Bone marrow (tissue), 2 donors: ENCODE measurements at places on chromosomes 7 and 10.

DNA sequence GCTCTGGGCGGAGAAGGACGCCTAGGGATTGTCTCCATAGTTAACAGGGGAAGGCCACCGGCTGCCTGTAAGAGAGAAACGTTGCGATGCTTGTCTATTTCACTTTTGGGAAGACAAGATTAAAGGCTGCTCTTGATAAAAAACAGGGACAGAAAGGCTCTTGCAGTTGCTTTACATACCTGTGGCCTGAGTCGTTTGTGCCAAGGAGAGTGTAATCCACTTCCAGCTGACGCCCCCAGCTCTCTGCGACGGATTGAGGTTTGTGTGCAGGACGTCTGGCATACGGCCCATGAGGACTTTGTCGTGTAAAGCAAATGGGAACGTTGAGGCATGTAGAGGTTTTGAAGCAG lies 1.1 kb downstream of the MAP3K8 start:
- no peak for DNase-seq

DNA sequence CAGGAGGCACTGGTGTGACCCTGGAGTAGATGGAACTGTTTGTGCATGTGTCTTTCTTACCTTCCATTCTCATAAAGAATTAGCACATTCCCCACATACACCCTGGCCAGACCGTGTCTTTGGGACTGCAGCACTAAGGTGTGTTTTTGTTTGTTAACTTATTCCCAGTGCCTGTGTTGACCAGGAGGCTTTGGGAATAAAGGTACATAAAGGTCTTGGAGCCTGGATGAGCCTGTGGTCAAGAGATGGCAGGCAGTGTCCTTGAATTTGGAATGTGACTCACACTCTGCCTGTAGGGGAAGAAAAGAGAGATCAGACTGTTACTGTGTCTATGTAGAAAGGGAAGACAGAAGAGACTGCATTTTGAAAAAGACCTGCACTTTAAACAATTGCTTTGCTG lies 137.6 kb downstream of the LYZL1 start:
- no peak for DNase-seq

DNA sequence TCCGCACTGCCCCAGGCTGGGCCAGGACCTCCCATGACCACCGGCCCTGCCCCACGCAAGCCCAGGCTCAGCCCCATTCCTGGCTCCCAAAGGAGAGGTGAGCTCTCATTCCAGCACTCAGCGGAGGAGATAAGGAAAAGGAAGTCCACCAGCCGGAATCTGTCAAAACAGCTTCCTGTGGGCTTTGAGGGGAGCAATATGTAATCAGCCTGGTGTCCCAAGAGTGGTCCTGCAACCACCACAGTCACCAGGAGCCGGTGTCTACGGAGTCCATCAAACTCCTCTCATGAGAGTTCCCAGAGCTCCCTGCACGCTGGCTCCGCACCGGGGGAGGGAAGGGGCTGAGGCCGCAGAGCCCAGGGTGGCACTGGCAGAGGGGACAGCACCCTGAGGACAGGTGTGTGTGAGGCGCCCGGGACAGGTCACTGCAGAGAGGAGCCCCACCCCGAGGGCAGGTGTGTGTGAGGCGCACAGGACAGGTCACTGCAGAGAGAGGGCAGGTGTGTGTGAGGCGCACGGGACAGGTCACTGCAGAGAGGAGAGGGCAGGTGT lies 57.9 kb downstream of the STK32C start:
- no peak for DNase-seq

DNA sequence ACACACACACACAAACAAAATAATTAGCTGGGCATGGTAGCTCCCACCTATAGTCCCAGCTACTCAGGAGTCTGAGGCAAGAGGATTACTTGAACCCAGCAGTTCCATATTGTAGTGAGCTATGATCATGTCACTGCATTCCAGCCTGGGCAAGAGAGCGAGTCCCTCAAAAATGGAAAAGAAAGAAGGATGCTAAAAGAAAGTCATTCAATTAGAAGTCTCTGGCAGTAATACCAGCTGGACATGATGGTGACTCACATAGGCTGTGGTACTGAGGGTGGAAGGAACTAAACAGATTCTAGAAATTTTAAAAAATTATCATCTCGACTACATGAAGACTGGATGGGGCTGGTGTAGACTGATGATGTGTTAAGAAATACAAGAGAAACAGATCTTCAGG lies 385.3 kb downstream of the ETV1 start:
- DNase-seq, result no peak

DNA sequence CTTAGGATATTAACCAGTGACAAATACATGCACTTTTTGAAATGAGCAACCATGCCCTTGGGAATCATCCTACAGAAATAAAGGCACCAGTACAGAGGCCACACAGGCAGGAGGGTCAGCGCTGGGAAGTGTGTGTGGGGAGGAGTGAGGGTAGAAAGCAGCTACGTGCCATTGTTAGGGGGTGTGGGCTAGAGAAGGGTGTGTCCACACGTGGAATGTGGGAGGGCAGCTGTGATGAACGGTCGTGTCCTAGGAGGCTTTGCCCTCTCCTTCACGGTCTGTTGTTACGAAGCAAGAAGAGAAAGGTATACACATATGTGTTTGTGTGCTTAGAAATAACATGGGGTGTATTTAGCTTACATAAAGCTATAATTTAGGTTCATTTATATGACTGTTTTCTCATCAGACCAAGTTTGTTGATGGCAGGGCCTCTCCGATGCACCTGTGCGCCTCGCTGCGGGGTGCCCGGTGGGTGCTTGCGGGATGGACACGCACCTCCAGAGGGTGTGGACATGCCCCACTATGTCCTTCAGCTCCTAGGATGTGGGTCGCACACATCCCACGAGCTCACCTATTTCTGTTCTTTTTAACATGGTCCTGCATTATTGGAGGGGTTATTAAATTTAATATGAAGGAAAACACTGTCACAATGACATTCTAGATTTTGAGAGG lies 16.9 kb upstream of the GET4 start:
- no peak for DNase-seq

DNA sequence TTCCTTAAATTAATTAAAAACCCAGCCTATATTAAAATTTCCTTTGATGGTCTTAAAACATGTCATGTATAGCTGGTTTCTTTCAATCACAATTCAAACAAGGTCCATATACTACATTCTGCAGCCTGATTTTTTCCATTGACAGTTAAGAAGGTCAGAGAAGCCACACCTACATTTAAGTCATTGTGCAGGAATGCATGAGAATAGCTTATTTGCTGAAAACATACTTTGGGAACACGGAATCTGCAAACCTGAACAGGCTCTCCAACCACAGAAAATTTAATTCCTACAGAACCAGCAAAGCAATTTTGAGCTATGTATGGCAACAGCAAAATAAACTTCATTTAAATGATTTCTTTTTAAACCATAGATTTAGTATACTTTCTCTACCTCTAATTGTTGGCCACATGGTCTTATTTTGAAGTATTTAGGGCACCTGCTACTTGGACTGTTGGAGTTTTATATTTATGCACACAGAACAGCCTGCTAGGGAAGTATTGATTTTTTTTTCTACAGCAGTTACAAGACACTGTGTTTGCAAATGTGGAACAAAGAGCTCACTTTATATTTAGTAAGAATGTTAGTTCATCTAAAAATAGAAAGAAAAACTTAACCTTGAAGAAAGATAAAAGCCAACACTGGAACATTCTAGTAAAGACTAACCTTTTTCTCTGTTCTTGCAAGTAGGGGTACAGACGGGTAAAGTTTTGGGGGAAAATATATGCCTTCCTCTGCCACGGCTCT lies 240.9 kb upstream of the IMMP2L start:
- DNase-seq, result no peak

- no peak for DNase-seq
Observed at GRCh38 chr7:15309872-15310271, 251.9 kb downstream of the AGMO start.

- no peak for DNase-seq
Observed at GRCh38 chr10:96648297-96648696, 61.5 kb upstream of the TM9SF3 start.

- no peak for DNase-seq
Observed at GRCh38 chr10:103590744-103591291, 97.3 kb downstream of the NEURL1 start.

DNA sequence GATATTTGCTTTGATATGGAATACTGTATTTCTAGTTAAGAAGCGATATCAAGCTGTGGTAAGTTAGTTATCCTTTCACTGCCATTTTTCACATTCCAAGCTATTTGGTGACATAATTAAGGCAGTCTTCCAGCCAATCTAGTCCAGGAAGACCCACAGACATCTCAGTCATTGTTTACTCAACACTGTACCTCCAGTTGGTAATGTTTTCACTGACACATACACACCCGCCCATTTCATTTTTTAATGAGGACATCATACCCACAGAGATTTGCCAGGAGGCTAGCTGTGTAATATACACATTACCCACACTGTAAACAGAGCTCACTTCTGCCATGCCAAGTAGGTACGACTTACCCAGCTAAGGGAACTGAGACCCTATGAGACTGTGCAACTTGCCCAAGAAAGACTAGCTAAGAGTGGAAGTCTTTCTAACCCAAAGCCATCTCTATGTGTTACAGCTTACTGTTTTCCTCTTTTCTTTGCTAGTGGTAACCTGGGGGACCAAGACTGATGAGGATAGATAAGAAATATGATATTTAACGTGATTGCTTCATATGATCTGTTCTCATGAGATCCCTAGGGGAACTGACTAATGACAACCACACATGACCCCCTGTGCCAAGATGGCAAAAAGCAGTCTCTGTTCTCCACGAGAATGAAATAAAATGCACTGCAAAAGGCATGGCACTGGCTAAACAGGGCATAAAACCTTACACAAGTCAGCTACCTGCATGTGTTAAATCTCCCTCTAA lies 179.0 kb downstream of the DGKI start:
- DNase-seq, result no peak

DNA sequence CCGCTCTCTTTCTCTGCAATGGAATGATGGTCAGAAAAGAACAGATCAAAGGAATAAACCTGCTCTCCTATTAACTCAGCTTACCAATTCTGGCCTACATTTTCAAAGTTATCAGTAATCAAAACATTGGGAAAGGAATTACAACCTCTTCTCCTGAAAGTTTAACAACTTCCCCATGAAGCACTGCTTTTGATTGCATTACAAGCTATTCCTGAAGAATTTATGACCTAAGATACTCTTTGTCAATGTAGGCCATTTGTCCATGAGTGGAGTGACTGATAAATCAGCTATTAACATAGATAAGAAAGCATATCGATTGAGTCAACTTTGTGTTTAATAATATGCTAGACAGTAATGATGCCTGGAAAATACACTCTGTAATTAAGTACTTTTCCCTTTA lies 271.7 kb upstream of the C7orf33 start:
- DNase-seq, result no peak

DNA sequence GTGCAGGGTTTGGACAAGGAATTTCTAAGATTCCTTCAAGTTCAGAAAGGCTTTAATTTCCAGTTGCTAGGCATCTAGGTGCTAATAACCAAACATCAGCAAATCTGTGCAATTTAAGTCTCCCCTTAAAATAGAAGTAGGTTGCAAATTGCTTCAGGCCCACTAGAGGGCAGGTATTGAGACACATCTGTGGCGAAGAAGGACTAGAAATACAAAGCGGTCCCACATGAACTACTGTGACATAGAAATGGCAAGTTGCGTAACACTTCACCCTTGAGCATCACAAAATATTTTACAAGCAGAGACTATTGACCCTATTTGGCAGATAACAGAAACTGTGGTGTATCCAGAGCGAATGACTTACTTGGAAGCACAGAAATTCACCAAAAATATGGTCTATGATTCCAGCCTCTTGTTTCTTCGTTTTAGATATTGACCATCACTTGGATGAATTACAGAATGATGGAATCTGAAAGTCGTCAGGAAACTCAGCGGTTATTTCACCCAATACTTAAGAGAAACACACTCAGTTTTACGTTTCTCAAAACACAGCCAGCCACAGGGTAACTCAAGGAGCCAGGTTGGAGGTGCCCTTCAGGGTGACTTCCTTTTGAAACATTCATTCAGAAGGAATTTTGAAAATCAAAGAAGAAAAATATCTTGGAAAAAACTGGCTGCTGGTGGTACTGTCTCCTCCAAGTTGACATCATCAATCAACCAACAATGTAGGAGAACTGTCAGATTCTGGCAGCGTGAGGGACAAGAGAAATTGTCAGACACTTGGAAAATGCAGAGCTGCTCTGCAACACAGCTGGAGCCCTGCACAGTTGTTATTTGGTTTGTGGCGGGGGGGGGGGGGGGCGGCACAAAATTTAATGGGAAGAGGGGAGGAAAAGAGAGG lies 256.3 kb upstream of the MINDY3 start:
- DNase-seq, result no peak

DNA sequence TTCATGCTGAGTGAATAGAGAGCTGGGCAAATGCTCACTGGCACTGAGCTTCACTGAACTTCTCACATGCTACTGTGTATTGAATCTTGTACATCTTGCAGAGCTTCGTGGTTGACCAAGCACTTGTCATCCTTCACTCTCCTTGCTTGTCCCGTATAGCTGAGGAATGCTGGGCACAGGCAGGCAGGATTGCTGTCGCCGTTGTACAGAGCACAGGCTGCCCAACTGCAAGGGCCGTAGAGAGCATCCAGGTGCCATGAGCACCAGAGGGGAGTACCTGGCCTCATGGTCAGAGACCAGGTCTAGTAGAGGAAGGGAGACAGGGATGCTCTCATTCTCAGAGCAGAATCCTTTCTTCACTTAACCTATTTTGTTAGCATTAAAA lies 99.8 kb upstream of the RET start:
- DNase-seq, result no peak

- DNase-seq, result no peak
Observed at GRCh38 chr10:78278058-78278404, 244.4 kb downstream of the RPS24 start.

DNA sequence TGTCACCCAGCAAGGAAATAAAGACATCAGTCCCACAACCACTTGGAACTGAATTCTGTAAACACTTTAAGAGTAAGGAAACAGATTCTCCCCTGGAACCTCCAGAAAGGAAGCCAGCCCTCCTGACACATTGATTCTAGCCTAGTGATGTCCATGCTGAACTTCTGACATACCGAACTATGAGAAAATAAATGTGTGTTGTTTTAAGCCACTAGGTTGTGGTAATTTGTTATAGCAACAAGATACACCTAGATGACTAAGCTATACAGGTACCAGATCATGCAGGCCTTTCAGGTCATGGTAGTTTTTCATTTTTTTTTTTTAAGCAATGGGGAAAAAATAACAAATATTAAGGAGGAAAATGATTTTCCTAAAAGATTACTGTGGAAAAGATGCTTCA lies 37.6 kb upstream of the LRRTM3 start:
- no peak for DNase-seq

- DNase-seq, result no peak
Observed at GRCh38 chr10:10313149-10313835, 704.4 kb upstream of the CELF2 start.

- DNase-seq, result no peak
Observed at GRCh38 chr7:104914421-104914820, 99.6 kb upstream of the KMT2E start.

DNA sequence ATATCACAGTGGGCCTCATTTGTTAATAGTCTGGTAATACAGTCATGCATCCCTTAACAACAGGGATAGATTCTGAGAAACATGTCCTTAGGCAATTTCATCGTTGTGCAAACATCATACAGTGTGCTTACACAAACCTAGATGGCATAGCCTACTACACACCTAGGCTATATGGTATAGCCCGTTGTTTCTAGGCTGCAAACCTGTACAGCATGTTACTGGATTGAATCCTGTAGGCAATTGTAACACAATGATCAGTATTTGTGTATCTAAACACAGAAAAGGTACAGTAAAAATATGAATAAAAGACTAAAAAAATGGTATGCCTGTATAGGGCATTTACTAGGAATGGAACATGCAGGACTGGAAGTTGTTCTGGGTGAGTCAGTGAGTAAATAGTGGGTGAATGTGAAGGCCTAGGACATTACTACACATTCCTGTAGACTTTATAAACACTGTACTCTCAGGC lies 12.0 kb upstream of the RHOBTB1 start:
- DNase-seq, result no peak
